Fibroblast of skin of left quadriceps (primary cell): ENCODE measurements at places on chromosomes 16 and 17.
A peak's percentile ranks its signal among the peaks of the same experiment; 100 is the strongest.

DNA sequence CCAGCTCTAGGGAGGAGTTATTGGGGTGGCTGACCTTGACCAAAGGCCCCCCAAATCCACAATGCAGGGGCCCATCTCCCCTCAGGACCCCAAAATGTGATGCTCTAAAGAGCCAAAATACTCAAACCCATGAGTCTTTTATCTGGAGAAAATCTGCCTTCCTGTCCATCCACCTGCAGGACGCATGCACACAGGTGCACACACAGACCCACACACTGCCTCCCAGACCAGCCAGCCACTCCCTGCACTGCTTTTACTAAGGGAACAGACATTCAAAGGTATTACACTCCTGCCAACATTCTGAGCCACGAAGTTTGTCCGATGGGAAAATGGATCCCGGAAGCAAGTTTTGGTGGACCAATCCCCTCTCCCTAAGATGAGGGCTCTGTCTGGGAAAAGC is 76.1 kb upstream of the CDH5 start:
- no peak for DNase-seq

DNA sequence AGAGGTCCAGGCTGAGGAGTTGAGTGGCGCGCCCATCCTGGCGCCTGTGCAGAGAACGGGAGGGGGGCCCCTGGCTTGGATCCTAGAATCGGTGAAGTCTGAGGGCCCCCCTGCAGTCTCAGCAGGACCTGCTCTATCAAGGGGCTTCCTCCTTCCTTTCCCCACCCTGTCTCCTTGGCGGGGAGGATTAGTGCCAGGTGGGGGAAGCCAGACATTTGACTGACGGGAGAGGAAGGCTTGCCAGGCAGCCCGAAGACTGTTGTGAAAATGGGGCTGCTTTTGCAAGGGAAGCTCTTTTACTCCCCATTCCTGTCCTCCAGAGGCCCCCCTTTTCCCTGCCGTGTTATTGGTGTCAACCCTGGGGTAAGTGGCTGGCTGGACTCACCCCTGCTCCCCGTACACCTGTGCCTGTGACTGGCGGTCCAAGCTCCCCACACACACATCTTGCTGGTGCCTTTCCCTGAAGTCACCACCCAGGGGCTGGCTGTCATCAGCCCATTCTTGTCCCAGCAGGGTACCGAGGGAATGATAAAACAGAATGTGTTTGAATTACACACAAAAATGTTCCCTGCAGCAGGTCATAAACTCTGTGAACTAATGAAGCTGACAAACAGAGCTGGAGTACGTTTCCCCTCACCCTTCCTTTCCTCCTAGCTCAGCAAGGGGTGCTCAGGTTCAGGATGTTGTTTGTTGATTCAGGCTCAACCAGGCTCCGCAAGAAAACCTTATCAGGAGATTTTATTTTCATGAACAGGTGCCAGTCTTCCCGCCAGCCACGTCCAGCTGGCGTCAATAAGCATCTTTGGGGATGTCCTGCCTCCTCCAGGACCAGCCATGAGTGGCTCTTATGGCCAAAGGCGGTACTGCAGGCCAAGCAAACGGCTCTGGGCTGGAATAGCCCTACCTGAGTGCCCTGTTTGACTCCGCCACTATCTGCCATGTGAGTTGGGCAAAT is 4.4 kb upstream of the ARMC7 start:
- no peak for DNase-seq

- DNase-seq: no peak
These were observed 251.9 kb upstream of the AXIN2 start for GRCh38 chr17:65813306-65813705.

GRCh38 chr16:10465821-10466220 is 80.0 kb downstream of the ATF7IP2 start:
- no peak for DNase-seq

DNA sequence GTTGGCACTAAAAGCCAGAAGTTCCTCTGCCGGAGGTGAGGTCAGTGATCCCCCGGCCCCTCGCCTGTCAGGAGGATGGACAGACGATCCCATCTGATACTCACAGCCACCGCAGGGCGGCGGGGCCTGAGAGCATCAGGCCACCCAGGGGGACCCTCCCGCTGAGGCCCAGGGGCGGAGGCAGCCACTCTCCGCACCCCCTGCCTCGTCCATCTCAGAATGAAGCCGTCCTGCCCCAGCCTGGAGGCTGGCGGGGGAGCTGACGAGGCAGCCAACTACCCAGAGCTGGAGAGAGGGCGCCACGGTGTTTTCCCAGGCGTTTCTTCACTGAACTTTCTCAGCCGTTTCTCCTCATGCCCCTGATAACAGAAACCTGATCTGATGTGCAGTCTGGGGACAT is 22.6 kb downstream of the TPSD1 start:
- no peak for DNase-seq

DNA sequence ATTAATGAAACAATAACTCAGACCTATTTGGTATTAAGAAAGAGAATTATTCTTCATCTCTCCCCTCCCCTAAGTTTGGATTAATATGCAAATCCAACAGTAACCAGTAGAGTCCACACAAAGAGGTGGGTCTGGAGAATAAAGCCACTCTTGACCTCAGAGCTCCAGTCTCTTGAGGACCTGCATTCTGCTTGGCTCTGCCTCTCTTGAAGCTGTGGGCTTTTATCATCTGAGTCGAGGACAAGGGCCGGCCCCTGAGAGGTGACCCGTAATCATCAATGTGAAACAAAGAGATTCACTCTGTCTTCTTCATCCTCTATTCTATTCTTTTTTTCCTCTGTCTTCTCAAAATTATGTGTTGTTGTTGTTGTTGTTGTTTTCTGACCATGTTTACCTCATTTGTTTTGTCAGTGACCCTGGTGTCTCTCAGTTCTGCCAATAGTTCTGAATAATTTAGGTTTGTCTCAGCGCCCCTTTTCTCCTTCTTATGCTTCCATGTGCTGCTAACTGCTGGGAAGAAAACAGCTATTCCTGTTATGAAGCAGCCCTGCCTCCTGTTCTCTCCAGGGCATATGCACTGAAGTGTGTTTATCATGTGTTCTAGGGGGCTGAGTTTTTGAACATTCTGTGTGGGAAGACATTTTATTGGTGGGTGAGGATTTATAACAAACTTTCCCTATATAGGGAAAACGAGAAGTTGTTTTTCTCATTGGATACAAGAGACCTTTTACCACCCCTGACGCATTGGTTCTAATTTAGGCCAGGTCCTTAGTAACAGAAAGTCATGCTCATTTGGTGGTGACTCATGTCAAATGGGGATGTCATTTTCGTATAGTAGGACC is 135.8 kb downstream of the TRIM37 start:
- DNase-seq: no peak

- DNase-seq: peak; percentile 44
These were observed 5.0 kb upstream of the CCL8 start for GRCh38 chr17:34314279-34314678.

DNA sequence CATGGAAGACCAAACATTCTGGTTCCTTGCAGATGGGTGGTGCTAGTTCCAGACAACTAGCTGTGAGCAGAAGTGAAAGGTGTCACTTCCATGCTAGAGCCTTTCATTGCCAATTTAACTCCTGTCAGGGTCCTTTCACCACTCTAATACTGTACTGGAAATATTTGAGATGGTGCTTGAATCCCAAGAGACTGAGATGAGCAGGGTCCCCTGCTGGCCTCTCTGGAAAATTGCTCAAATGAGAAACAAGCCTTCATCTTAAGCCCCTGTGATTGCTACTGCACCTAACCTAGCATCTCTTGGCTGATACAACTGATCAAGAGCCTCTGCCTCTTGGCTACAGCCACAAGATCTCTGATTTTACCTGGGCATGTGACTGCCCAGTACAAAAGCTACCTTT is 7.4 kb upstream of the VAC14 start:
- no peak for DNase-seq

DNA sequence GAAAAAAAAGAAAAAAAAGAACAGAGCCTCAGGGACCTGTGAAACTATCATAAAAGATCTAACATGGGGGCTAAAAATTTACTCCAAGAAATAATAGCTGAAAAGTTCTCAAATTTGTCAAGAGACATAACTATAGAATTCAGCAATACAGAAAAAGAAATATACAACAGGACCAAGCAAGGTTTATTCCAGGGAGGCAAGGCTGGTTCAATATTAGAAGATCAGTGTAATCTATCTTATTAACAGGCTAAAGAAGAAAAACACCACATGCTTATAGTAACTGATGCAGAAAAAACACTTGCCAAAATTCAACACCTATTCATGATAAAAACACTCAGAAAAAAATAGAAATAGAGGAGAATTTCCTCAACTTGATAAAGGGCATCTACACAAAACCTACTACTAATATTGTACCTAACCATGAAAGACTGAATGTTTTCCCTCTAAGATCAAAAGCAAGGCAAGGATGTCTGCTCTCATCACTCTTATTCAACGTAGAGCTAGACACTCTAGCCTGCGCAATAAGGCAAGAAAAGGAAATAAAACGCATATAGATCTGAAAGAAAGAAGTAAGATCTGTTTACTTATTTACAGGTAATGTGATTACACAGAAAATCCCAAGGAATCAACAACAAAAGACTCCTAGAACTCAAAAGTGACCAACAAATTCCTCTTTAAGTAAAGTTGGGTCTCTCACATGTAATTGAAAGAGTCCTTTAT is 1.2 kb upstream of the ACSM3 start:
- no peak for DNase-seq

- peak; percentile 11 for DNase-seq
These were observed 48.5 kb upstream of the HELZ start for GRCh38 chr17:67293251-67294203.

GRCh38 chr16:49890876-49891275 is 35.0 kb upstream of the ZNF423 start:
- no peak for DNase-seq

DNA sequence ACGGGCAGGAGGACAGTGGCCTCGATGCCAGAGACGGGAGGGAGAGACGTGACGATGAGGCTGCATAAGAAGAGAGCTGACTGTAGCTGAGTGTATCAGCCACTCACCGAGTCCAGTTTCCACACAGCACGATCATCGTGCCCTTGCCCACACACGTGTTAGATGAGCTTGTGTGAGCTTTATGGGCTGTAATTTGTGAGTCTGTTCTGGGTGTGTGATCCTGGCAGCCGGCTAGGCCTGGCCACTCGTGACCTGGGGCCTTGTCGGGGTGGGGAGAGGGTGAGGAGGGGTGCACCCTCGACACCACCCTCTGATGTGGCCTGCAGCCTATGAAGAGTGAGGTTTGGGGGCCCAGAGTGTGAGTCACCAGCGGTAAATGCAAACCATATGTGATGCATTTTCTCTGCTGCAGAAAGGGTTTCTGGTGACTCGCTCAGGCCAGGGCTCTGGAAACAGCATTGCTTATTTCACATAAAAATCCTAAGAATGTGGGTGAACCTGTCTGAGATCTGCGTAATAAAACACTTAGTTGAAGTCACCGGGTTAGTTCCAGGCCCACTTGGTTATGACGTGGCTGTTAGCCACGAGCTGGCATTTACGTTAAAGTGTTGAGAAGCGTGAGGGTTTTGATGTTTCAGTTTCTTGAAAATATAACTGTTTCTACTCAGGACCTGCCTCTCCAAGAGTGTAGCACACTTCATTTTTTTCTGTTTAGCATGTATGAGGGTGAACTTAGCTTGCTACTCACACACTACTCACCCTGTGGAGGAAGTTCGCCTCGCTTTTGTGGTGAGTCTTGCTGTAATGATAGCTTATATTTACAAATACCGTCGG is 4.2 kb downstream of the METRNL start:
- DNase-seq: peak; percentile 91

GRCh38 chr17:30112794-30113193 is 3.8 kb upstream of the NSRP1 start:
- DNase-seq: no peak

DNA sequence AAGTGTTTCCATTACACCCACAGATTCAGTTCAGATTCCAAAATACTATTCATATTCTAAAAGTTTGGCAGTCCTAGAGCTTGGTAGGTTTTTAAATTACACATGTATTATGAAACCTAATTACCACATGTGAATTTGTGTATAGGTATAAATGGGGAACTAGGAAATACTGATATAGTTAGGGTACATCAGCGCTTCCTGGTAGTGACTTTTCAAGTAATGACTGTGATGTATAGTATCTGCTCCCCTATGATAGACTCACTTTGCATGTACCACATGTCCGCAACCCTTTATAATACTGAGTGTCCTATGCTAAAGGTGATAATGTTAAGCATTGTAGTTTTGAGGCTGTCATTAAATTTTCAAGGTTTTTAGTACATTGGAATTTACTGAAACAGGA is 22.9 kb downstream of the CDK12 start:
- DNase-seq: no peak

GRCh38 chr16:46466239-46466638 is 154.9 kb downstream of the SHCBP1 start:
- no peak for DNase-seq

DNA sequence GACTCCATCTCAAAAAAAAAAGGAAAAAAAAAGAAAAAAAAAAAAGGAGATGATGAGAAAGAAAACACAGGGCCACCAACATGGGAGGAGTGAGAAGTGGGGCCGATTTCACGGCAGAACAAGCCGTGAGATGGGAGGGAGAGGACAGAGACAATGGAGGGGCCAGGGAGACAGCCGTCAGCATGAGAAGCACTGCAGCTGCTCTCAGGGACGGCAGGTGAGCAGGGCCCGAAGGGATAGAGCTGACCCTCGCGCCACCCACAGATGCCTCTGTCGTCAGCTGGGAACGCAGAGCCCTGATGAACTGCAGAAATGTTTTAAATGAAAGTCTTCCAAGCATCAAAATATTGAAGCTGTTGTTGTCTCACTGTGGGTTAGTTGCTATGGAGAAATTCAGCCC is 20.3 kb downstream of the PITPNM3 start:
- DNase-seq: no peak

- DNase-seq: no peak
These were observed 36.4 kb downstream of the EFCAB5 start for GRCh38 chr17:29977836-29978235.

DNA sequence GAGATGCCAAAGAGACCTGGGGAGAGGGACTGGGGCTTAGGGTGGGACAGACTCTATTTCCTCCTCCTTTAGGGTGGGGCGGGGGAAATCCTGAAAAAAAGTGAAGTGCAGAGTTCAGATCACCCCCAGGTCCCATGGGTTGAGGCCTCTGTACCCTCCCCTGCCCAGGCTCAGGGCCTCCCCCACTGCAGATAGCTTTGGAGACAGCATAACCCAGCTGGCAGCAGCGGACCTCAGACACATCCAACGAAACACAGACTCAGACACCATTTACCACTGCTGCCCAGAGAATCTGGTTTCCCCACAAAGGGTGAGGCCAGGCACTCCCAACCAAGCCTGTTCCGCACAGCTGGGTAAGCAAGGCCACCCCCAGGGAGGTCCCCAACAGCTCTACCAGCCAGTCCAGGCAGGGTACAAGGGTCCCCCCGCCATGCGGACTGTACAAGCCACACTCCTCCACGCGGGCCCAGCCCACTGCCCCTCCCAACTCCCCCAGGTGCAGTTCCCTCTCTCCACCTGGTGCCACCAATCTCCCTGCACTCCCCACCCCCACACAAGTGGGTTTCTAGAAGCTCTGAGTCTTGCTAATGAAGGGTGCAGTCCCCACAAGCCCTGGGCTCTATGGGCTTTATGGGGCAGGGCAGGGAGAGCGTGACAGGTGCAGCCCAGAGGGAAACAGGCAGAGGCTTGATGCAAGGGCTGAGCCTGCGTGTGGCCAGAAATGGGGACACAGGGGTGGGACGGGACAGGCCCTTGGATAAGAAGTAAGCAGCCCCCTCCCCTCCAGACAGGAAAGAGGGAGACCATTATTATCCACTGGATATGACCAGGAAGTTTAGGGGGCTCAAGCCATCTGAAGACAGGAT is 8.9 kb downstream of the RHBDF2 start:
- DNase-seq: no peak

GRCh38 chr17:56581635-56582627 is 11.6 kb upstream of the NOG start:
- DNase-seq: no peak

GRCh38 chr17:17526369-17526768 is 30.2 kb upstream of the RASD1 start:
- DNase-seq: no peak
